Hippocampal formation (tissue), 2 donors: ENCODE measurements at places on chromosomes 3 and 15.
A peak's percentile ranks its signal among the peaks of the same experiment; 100 is the strongest.

GRCh38 chr3:113485161-113485609 is 29.8 kb downstream of the SPICE1 start:
- no peak for DNase-seq

DNA sequence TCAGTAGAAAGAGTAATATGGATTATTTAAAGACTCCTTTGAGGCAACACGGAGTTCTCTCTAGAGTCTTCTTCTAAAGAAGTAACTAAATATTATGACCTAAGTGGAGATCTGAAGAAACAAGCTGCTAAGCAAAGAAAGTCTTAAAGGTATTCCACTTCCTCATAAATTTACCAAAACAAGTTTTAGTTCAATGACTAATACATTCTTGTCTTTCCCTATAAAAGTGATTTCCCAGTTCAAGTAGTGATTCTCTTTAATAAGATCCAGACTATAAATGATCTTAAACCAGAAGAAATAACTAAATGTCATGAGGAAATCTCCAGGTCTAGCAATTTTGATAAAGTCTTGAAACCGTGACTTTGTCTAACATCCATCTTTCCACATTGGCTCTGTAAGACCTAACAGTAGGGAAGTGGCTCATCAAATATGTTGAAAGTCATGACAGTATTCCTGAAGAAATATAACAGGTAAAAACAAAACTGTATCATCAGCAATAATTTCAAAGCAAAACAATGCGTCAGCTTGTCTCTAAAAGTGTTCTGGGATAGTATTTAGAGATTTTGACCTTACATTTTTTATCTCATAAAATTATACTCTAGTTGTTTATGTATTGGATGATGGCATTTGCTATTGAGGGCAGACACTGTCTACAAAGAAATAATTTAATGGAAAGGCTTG is 51.8 kb upstream of the NEDD4 start:
- no peak for DNase-seq

DNA sequence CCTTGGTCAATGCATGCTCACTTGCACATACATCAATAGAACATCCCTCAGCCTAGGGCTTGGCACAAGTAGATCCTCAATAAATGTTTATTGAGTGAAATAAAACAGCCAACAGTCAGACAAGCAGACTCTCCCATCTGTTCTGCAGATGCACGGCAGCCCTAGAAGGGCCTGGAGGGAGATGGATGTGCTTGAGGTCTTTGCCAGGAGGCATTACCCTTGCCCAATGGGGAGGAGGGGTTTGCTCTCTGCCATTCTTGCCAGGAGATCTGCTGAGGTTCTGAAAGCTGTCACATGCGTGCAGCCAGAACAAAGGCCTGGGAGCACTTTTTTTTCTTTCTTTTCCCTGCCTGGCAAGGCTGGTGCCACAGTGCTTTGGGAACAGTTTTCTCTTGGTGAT is 349.3 kb upstream of the THRB start:
- DNase-seq: no peak

- peak; percentile 39 for DNase-seq
Measured at GRCh38 chr15:50353975-50354837, 792 bp downstream of the GABPB1 start.

DNA sequence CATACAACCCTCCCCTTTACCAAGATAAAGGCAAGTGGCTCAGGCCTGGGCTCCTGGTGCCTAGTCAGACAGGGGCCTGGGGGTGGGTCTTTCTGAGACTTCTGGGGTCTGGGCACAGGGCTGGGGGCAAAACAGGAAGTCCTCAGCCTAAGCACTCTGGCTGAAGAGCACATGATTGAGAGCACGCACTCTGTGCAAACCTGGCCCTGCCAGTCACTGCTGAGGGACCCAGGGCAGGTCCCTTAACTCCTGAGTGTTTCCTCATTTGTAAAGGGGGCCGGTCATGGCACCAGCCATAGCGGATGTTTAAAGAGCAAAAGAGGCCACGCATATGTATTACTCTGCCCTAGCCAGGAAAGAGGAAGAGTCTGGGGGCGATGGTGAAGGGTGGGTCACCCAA is 16.0 kb downstream of the TKT start:
- DNase-seq: no peak

DNA sequence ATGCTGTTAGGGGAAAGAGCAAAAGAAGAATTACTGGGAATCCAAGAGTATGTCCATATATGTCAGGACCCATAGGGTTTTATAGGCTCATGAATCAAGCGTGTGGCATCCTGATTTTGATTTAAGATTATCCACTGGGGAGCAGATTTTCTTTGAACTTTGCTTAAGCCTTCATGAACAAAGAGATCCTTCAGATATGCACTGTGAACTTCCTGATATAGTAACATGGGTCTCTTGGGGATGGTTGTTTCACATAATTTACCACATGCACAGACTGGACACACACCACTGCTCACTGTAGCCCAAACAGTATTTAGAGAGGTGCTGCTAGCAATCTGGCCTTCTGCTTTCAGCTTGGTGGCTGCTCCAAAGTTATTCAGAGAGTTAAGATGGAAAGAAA is 200.9 kb upstream of the ZPLD1 start:
- no peak for DNase-seq

GRCh38 chr3:122890720-122891220 is 95.9 kb downstream of the SLC49A4 start:
- no peak for DNase-seq

DNA sequence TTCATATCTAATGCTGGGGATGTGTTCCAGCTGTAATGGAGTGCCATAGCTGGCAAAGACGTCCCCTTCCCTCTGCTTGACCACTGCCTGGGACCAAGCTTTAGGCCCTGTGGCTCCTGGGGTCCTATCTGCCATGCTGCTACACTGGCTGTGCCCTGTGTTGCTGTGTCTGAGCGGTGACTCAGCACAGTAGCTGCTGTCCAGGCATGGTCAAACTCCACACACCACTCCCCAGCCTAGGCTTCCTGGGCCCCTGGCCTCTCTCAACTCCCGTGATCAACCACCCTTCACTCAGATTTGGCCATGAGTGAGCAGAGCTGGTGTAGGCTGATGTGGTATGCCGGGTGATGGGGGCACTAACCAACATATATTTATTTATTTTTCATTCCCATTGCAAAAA is 27.0 kb downstream of the EPHB1 start:
- DNase-seq: no peak

DNA sequence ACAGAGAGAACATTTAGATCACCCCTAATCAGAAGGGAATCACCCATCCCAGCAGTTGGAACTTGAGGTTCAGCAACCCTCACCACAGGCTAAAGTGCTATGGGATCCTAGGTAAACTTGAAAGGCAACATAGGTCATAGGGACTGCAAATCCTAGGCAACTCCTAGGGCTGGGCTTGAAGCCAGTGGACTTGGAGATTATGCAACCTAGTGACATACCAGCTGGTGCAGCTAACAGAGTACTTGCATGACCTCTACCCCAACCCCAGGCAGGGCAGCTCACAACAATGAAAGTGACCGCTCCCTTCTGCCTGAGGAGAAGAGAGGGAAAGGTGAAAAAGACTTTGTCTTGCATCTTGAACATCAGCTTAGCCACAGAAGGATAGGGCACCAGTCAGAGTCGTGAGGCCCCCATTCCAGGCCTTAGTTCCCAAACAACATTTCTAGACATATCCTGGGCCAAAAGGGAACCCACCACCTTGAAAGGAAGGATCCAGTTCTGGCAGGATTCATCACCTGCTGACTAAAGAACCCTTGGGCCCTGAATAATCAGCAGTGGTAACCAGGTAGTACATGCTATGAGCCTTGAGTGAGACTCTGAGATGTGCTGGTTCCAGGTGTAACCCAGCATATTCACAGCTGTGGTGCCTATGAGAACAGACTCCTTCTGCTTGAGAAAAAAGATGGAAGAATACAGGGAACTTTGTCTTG is 37.6 kb upstream of the FBN1 start:
- no peak for DNase-seq

GRCh38 chr15:92664178-92664900 is 8.8 kb upstream of the FAM174B start:
- no peak for DNase-seq

GRCh38 chr3:97882975-97883598 is 61.3 kb downstream of the CRYBG3 start:
- no peak for DNase-seq

DNA sequence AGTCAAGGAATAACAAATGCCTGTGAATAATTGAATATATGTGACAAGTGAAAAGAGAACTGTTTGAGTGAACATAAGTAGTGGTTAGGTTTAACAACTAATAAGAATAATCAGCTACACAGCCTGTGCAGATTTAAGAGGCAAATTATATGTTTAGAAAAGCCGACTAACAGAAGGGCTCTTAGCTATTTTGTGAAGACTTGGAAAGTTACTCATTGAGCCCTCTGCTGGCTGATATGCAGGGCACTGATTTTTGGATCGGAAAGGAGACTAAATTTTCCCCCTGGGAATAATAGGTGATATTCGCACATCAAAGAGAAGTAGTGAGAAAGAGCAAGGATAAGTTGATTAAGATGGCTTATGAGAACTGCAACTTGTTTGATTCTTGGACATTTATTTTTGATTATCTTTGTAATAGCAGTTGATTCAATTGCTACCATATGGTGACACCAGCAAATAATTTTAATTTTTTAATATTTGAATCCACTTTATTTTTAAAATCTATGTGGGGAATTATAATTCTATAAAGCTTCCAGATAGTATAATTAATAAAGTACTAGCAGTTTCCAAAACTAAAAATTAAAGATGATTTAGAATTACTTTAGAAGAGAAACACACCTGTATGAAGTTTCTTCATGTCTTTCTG is 156.2 kb downstream of the NLGN1 start:
- peak; percentile 70 for DNase-seq

DNA sequence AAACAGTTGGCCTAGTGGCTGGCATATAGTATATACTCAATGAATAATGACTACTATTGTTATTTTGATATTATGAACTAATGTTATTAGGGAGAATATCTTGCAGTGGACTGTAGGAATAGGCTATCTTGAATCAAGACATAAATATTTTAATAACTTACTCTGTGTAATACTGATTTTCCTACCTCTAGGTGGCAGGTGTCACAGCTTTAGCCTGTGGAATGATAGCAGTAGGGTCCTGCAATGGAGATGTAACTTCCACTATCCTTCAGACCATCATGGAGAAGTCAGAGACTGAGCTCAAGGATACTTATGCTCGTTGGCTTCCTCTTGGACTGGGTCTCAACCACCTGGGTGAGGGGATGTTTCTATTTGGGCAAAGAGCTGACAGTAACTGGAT is 6.5 kb downstream of the PSMD2 start:
- no peak for DNase-seq

DNA sequence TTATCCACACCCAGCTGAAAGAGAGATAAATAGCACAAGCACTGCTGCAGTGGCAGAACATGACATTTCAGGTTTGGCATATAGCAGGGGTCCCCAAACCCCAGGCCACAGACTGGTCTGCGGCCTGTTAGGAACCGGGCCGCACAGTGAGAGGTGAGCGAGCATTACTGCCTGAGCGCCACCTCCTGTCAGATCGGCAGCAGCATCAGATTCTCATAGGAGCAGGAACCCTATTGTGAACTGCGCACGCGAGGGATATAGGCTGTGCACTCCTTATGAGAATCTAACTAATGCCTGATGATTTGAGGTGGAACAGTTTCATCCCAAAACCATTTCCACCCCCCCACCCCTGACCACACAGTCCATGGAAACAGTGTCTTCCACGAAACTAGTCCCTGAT is 54.6 kb downstream of the CCR4 start:
- no peak for DNase-seq

- DNase-seq: no peak
Measured at GRCh38 chr3:176587089-176587488, 610.2 kb downstream of the TBL1XR1 start.

DNA sequence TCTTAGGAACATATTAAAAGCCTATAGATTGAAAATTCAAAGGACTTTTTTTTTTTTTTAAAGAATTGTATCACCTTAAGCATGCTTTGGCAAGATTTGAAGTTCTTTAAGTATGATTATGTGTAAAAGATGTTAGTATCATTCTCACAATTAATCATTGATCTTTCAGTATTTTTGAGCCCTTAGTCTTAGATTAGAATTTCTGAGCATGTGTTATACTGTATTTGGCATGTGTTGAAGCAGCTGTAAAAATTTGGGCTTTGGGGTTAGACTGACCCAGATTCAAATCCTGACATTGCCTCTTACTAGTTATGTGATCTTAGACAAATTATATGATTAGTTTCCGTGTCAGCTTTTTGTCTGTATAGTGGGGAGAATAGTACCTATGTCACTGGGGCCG is 6.3 kb downstream of the OXSR1 start:
- no peak for DNase-seq

- DNase-seq: no peak
Measured at GRCh38 chr3:177478170-177478867, 281.0 kb upstream of the TBL1XR1 start.

GRCh38 chr3:196985298-196985697 is 16.7 kb upstream of the PIGZ start:
- DNase-seq: no peak

GRCh38 chr3:126495786-126496185 is 20.1 kb upstream of the ZXDC start:
- no peak for DNase-seq

DNA sequence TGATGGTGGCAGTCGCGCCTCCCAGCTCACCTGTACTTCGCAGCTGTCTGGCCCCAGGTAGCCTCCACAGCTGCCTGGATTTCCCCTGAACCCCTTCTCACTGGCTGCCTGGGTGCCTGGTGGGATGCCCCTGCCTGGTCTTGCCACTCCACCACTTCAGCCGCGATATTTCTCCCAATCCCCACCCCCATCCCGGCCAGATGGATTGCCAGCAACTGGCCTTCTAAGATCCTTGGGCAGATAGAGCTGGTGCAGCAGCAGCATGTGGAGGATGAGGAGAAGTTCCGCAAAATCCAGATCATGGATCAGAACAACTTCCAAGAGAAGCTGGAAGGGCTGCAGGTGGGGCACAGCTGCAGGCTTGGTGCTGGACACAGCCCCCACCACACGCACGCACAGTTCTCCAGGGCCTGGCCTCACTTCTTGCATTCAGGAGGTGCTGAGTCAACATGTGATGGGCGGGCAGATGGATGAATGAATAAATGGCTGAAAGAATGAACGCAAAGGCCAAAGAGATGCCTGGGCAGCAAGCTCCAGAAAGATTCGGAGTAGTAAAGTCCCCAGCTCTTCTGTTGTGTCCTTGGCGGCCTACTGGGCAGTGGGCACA is 35.7 kb downstream of the DNAH1 start:
- DNase-seq: no peak
